ENCODE measurements at places on chromosomes 11 and 22. TPM values are rescaled to one million over a fixed set of nuclear protein-coding genes. Genes with fewer than 3 reads are reported as not detected.
A peak's percentile ranks its signal among the peaks of the same experiment; 100 is the strongest.

- no peak for DNase-seq
Observed at GRCh38 chr11:19392321-19392720, 151.6 kb upstream of the E2F8 start.

GRCh38 chr11:71452199-71453036 is 585 bp upstream of the NADSYN1 start:
- no peak for DNase-seq

DNA sequence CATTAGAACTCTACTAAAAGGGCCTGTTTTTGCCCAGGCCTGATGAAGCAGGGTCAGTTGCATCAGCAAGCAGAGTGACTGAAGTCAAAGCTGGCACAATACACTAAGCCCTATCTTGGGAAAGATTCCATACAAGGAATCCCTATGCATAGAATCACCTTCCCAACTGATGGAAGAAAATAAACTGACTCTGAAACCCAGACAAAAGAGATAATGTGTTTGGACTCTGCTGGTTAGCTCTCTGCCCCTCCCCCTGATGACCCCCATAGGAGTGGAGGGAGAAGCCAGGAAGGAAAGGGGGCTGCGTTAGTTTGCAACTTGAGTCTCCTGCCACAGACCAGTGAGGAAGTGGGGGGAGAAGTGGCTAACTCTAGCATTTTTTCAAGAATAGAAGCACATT is 32.9 kb downstream of the GALNT18 start:
- DNase-seq: no peak

DNA sequence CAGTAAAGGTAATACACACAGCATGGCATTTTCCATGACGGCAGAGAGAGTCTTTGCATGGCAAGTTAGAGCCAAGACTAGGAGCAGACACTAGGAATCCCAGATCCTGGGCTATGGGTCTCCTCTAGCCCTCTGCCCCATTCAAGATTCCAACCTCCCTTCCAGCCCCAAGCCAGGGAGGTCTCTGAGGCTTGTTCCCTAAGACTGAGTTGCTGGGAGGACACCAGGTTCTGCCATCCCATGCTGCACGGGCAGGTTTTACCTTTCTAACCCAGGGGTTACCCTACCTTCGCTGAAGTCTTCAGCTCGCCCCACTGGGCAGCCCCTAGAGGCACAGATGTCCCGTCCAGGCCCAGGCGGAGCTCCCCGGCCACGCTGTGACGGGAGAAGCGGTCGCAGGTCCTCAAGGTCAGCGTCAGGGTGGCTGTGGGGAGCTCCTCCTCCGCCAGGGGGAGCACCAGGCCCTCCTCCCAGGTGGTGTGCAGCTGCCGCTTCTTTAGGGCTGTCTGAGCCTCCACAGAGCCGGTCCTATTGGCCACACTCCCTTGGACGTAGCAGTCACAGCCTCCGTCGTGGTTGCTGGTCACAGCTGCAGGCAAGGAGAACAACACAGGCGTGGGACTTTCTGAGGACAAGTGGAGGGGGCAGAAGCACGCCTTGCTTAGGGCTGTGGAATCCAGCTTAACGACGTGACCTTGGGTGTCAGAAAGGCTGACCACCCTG is 33.8 kb downstream of the SYT13 start:
- peak; percentile 38 for DNase-seq

DNA sequence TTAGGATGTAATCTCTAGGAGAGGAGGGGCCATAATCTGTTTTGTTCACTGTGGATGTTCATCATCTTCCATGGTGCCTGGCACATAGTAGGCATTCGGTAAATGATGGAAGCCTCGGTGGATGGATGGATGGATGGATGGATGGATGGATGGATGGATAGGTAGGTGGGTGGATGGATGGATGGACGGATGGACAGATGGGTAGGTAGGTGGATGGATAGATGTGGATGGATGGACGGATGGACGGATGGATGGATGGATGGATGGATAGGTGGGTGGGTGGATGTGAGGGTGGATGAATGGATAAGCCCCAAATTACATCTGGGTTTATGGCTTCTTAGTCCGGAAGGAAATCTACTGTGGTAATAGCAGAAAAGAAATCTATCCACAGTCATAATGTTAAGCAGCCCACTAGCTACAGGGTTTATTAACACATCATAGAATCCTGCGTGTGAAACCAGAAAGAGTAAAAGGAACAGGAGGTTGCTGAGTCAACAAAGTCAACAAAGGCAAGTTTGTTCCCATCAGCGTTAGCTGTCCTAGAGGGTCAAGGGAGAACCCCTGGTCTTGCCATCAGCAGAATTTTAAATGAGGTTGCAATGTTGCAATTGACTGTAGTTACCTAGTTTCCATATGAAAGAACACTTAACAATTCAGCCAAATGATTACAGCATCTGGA is 82.8 kb downstream of the C11orf91 start:
- no peak for DNase-seq

GRCh38 chr11:12206529-12206928 is 96.1 kb downstream of the MICAL2 start:
- DNase-seq: no peak

- no peak for DNase-seq
Observed at GRCh38 chr11:10752061-10752460, 1.0 kb downstream of the CTR9 start.

- peak; percentile 14 for DNase-seq
Observed at GRCh38 chr11:64089915-64090805, 54.4 kb downstream of the FLRT1 start.

GRCh38 chr11:69144316-69145049 is 11.3 kb upstream of the SMIM38 start:
- no peak for DNase-seq

DNA sequence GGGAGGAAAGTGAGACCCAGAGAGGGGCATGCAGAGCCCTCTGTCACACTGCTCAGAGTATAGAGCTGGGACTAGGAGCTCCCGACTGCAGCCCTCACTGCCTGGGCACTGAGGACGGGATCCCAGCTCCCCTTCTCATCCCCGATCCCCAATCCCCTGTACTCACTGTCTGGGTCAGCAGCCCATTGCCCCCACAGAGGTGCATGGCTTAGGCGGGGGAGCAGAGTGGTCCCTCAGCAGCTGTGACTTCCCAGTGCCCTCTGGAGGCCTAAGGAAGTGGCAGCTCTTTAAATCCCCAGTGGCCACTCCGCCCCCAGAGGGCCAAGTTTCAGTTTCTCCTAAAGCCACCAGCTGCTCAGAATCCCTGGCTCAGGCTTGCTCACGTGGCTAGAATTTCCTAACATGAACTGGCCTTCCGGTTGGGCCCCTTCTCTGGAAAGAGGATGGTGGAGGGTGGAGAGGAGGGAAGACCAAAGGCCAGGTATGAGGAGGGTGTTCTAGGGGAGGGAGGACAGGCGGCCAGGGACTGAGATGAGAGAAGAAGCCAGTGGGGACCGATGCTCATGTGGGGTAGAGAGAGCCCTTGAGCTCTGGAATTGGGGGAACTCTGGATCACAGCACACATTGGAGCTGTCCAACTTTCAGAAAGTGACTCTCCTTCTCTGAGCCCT is at the start of gene BATF2:
BATF2 (minus strand) TSS at position 262 of the 671 bp plus-strand sequence; CDS start at position 205, 57 bp downstream.
- peak; percentile 79 for DNase-seq

DNA sequence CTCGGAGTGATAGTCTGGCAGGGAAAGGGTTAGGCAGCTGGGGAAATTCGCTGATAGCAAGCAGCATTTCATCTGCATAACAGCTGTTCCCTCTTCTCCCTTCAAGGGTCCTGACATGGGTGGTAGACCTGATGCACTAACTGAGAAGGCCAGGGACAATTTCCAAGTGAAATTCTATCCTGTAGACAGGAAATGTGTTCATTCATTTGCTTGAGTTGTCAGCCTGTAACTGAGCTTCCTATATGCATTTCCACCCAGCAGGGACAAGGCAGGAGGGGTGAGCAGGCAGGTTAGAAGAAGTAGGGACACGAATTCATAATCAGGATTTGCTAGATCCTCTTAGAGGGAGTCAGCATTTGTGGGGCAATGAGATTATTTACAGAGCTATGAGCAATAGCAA is 154.3 kb upstream of the NCAM1 start:
- no peak for DNase-seq

GRCh38 chr11:93746101-93746500 is 4.6 kb downstream of the C11orf54 start:
- DNase-seq: no peak

GRCh38 chr11:47378010-47378835 is at the start of gene SPI1:
Gene SPI1, minus strand, starts transcription at chr11:47378547. Its CDS starts 194 bp downstream, at chr11:47378353.
- no peak for DNase-seq

DNA sequence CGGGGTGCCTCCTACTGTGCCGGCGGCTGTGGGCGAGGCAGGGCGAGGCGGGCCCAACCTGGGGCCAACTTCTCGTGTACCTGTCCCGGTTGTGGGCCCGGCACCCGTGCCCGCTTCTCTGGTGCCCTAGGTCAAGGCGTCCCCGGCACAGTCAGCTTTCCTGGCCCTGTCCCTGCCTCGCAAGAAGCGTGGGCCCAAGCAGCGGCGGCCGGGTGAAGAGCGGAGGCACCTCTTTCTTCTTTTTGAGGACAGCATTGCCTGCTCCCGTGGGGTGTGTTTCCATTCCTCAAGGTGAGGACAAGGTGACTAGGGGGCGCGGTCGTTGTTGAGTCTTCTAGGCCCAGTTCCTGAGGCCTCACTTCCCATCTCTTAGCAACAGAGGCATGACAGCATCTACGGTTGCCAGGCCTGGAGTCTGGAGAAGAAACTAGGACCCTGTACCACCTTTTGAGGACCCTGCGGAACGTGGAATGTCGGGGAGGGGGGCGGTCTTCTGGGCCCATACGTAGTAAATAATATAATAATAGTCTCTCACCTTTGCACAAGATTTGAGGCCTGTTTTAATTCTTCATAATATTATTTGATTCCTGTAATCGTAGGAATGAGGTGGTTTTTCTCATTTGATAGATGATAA is 418 bp downstream of the ACO2 start:
- no peak for DNase-seq

- DNase-seq: no peak
Observed at GRCh38 chr22:35752006-35752862, 34.6 kb downstream of the APOL5 start.

DNA sequence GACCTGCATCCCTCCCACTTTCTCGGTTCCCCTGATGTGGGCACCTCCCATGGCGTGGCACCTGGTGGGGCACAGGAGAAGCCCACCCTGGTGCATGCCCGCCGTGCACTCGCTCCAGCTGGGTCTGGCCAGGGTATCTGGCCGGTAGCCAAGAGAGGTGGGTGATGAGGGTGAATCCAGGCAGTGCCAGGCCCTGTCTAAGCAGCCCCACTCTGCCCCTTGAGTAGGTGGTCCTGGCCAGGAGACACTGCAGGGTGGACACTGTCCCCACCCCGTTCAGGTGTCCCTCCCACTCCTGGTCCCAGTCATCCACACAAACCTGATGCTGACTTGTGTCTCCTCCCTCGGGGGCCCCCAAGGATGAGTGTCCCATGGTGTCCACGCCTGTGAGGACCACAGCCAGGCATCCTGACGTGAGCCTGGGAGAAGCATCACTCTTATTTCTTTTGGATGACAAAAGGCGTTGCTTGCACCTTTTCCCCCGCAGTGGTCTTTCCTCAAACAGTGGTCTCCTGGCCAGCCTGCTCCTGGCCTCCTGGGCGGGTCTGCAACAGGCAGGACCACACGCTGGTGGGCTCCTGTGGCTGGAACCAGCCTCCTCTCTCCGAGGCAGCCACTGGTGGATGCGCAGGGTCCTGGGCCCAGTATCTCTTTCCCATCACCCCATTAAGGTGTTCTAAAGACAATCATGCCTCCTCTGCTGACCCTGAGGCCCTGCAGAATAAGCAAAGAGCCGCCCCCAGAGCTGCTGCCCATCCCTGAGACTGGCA is 922.3 kb downstream of the BRD1 start:
- no peak for DNase-seq

DNA sequence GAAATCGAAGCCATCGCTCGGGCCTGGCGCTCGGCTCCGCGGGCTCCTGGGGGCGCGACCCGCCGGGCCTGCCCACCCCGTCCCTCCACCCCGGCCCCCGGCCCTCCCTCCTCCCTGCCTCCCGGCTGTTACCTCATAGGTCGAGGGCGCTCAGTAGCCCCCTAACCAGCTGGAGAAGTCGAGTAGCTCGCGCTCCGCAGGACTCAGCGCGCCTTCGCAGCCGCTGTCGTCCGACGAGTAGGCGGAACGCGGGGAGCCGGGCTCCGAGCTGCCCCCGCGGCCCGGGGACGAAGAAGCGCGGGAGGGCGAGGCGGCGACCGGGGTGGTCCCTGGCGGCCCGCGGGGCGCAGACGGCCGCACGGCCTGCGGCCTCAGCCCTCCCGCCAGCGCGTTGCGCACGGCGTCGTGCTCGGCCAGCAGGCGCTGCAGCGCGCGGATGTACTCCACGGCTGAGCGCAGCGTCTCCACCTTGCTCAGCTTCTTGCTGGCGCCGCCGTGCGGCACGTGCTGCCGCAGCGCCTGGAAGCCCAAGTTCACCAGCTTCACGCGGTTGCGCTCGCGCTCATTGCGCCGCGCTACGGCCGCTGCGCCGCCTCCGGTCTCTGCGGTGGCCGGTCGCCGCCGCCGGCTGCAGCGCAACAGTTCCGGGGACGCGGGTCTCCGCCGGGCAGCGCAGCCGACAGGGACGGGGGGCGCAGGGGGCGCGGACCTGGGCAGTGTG is 627 bp downstream of the ASCL2 start:
- DNase-seq: no peak

DNA sequence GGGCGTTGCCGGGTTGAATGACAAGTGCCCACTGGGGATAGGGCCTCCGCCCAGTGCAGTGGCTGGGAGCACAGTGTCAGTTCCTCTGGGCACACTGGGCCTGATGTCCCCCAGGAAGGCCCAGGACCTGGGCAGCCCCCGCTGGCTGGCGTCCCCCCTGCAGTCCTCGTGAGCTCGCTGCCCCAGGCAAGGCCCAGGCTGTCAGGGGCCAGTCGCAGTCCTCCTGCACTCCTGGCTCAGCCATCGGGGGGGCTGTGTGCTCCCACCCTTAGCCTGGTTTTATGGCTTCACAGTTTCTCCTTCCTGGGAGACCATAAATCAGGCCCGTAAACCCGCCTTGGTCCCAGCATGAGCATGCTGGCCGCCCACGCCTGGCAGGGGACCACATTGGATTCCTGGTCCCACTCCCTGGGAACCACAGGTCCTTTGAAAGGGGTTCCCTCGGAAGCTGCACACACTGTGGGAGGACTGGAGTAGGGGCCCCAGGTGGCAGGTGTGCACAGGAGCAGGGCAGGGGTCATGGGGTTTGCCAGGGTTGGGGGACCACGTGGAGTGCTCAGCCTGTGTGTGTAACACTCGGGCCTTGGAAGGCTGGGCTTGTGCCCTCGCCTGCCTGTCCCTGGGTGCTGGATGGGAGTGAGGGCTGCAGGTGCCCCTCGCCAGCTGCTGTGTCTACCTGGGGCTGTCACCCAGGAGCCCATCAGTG is 113.6 kb downstream of the KCNQ1OT1 start:
- DNase-seq: no peak

DNA sequence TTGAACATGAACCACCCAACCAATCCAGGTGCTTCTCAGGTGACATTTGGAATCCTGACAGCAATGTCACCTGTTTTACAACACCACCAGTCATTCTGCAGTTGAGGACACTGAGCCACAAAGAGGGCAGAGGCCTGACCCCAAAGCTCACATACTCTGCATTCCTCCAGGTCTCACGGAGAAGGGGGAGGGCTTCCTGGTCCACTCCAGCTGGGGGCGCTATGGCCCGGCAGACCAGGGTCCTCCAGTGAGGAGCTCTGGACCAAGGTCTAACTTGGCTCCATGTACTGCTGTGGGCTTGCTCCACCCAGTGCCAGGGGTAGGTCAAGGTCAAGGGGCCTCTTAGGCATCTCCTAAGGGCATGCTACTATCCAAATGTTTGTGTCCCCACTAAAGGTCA is 1.5 kb upstream of the PNPLA3 start:
- DNase-seq: no peak

The PANX2 gene
- total RNA-seq: 1.5 TPM

The IGSF22 gene
- not detected for total RNA-seq

The SPDYC gene
- total RNA-seq: not detected

The C11orf58 gene
- 290 TPM for total RNA-seq

The PDE2A gene
- 8.8 TPM for total RNA-seq

The CLMP gene
- 4.7 TPM for total RNA-seq

The ZFTA gene
- 8.5 TPM for total RNA-seq

All from A172 (cell line).